ENCODE measurements at places on chromosomes 3 and 15. TPM values are rescaled to one million over a fixed set of nuclear protein-coding genes. Genes with fewer than 3 reads are reported as not detected.

DNA sequence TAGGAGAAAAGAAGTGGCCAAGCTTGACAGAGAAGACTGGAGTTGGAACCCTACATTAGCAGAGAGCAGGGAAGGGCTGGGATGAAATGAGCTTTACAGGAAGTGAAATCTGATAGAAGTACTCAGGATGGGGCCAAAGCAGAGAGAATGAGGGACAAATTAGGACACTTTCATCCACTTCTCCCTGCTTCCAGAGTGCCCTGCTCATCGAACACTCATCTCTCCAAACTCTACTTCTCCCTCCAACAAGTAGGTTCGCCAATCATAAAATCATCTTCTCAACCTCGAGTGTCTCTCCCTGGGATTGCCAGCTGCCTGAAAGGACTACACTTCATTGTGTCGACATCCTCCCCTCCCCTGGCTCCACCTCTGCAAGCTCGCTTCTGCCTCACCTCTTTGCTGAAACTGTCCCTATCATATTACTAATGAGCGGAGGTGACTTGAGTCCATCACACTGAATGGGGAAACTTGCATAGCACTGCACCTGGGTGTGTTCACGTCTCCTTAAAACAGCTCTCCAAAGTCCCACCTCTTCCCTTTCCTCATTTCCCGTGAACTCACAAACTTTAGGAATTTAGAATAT is 365.8 kb downstream of the FOXP1 start:
- peaks cover 85% of the 10 kb centered on the region for H3K4me1 ChIP-seq
- H3K27me3 ChIP-seq = no peaks in the 10 kb centered on the region
- H3K36me3 ChIP-seq = peaks cover 26% of the 10 kb centered on the region
- H3K4me3 ChIP-seq = no peak overlapping the region
- H3K27ac ChIP-seq = peak overlapping the region; percentile 66
- DNase-seq = no peak

DNA sequence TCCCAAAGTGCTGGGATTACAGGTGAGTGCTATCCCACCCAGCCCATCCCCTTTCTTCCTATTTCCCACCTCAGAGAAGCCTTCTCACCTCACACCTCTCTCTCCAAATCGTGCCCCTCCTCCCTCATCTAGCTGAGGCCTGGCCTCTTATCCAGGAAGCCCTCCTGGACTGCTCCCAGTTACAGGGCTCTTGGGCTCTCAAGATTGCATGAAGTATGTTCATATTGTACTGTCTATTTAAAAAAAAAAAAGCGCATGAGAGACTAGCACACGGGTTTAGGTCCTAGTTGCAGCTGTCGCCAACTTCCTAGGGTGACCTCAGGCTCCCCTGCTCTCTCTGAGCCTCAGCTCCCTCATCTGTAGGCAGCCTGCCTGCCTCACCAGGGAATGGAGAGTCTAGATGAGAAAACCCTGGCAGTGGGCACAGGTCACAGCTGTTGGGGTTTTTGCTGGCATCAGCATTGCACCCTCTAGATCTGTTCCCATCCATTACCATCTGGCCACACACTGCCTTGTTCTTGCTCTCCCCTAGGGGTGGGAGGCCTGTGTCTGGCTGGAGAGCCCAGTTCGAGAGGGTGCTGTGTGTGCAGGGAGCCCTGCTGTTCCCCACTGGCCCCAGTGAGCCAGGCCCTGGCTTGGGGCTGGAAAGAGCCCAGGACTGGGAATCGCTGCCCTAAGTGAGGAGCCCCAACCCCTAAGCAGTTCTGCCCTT is 24.2 kb upstream of the C15orf39 start:
- no peaks in the 10 kb centered on the region for H3K36me3 ChIP-seq
- no peak overlapping the region for H3K4me3 ChIP-seq
- peaks cover 6% of the 10 kb centered on the region for H3K4me1 ChIP-seq
- peaks cover 57% of the 10 kb centered on the region for H3K27me3 ChIP-seq
- H3K27ac ChIP-seq = no peak overlapping the region

GRCh38 chr15:35728219-35728940 is 182.4 kb upstream of the DPH6 start:
- no peaks in the 10 kb centered on the region for H3K27me3 ChIP-seq
- H3K36me3 ChIP-seq = no peaks in the 10 kb centered on the region
- no peak overlapping the region for H3K4me3 ChIP-seq
- DNase-seq = no peak
- no peaks in the 10 kb centered on the region for H3K4me1 ChIP-seq
- H3K27ac ChIP-seq = no peak overlapping the region

GRCh38 chr3:171184372-171184771 is 157.9 kb upstream of the SLC2A2 start:
- no peak overlapping the region for H3K27ac ChIP-seq
- no peak for DNase-seq
- peaks cover 7% of the 10 kb centered on the region for H3K36me3 ChIP-seq
- H3K4me1 ChIP-seq = peaks cover 72% of the 10 kb centered on the region
- peak overlapping the region; percentile 72 for H3K4me3 ChIP-seq

- peak overlapping the region; percentile 92 for H3K27ac ChIP-seq
- peak; percentile 30 for DNase-seq
- H3K27me3 ChIP-seq = no peaks in the 10 kb centered on the region
These were observed 14.3 kb downstream of the ARL8B start for GRCh38 chr3:5136211-5136918.

Gene PRKCD
- total RNA-seq = 27.2 TPM

Gene OXTR
- total RNA-seq = 0.62 TPM

Gene STRIT1
- total RNA-seq = not detected
